ENCODE measurements at places on chromosomes 5 and 9.
A peak's percentile ranks its signal among the peaks of the same experiment; 100 is the strongest.

- DNase-seq = no peak
Measured at GRCh38 chr9:120863833-120864232, 13.2 kb downstream of the PHF19 start.

GRCh38 chr5:136424835-136425584, 59.7 kb upstream of the TRPC7 start:
- DNase-seq = peak; percentile 76

- DNase-seq = no peak
Measured at GRCh38 chr5:60765019-60765709, 65.2 kb upstream of the DEPDC1B start.

GRCh38 chr5:90293931-90294330, 115.6 kb downstream of the CETN3 start:
- DNase-seq = peak; percentile 94

DNA sequence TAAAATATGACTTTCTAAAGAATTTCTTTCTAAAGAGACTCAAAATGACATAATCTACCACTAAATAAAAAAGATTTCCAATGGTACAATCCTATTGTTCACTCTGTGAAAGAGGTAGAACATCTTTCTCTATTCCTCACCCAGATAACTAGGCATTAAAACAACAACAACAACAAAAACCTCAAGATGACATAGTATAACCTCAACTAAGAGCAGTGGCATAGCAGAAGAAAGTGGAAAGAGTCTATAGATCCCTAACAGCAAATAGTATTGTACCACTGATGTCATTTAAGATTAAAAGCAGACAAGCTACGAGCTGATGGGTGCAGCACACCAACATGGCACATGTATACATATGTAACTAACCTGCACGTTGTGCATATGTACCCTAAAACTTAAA, 29.9 kb downstream of the RAPGEF6 start:
- DNase-seq = no peak

DNA sequence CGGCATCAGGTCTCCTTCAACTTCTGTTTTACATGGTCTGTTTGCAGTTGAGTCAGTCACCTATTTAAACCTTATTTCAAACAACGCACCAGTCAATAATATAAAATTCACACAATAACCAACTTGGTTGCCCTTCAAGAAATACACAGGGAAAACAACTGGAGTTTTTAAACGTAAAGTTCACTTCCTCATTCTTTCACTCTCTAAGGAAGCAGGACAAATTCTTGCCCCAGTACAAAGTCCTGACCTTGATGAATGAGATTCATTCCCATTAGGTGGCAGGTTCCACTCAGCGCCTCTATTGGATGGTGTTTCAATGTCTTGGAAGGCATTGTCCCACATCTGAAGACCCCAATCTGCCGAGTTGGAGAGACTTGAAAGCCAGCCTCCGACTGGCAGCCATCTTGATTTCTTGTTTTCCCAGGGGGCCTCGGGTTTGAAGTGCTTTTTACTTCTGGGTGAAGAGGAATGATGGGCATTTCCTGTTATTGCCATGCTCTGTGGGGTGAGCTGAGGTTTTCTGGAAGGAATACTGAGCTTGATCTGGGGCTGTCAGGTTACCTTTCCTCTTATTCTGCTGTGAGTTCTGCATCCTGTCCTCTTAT, 105.0 kb downstream of the ACER2 start:
- DNase-seq = no peak

- DNase-seq = peak; percentile 67
Measured at GRCh38 chr5:128111818-128112448, 28.4 kb downstream of the SLC12A2 start.

- peak; percentile 67 for DNase-seq
Measured at GRCh38 chr9:131008909-131009618, at the start of gene LAMC3. TSS of gene LAMC3 (plus strand) at chr9:131009174. CDS start at chr9:131009215, 41 bp downstream.

GRCh38 chr9:124353811-124354274, 61.4 kb downstream of the PSMB7 start:
- no peak for DNase-seq

DNA sequence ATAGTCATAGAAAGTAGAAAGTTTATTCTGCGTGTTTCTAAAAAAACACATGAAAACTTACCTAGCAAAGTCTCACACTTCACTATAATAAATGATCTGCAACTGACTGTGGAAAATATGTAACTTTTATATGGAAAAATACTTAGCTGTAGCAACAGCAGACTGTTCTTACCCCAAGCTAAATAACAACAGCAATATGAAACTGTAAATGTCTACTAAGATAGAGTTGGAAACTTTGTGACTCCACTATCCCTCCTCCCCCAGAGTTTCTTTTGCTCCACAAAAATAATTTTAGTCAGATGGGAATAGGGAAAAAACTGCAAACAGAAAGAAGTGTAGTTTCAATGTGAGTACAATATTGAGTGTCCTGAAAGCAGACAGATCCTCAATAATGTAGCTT, 21.0 kb downstream of the MLLT3 start:
- no peak for DNase-seq

DNA sequence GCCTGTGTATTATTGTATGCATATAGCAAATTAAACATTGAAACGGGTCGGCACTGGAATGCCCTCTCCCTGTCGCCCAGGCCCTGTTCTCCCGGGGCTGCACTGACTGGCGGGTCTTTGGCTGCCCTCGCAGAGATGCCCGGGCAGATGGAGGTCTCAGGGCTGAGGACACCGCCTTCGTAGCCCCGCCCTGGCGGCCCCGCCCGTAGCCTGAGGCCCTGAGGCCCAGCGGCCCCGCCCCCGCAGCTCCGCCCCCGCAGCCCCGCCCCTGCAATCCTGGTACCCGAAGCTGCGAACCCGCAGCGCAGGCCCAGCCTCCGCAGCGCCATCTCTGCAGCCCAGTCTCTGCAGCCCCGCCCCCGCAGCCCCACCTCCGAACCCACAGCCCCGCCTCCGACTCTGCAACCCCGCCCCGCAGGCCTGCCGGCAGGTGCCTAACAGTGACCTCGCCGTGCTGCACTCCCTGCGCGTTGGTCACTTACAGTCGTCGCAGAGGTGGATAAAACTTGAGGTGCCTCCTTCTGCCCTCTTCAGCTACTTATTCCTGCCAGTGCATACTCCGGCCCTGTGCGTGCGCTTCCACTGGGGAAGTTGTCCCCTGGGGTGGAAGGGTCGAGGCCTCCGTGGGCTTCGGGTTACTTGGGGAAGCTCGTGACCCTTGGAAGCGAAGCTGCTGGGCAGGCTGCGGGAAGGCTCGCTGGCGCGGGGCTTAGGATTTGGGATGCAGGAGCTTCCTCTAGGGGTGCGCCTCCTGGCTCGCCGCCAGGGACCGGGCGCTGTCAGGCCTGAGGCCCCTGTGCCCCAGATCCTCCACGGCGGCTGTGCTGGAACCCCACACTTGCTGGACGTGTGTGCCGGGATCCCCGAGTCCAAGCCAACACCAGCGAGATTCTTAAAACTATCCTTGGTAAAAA, 72.3 kb downstream of the ICE1 start:
- DNase-seq = peak; percentile 72

GRCh38 chr5:67308988-67309688, 112.5 kb upstream of the CD180 start:
- no peak for DNase-seq

DNA sequence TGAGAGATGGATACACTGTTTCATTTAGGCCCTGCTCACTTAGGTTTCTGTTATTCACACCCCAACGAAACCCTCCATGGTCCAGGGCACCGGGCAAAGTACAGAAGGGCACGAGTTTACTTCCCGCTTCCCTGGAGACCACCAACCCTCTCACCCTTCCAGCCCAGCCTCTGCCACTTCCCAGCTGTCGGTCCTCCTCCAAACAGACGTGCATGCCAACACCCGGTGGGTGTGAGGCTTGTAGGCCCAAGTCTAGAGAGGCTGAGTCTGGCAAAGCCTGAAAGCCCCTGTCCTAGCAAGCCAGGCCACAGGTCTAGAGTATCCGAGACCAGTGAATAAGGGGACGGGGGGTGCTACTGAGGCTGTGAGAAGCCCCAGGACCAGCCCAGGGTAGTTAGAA, 7.1 kb upstream of the FGFR4 start:
- DNase-seq = no peak

- DNase-seq = no peak
Measured at GRCh38 chr5:107449369-107449768, 221.4 kb downstream of the EFNA5 start.

- no peak for DNase-seq
Measured at GRCh38 chr9:133619791-133620190, 10.6 kb upstream of the FAM163B start.

DNA sequence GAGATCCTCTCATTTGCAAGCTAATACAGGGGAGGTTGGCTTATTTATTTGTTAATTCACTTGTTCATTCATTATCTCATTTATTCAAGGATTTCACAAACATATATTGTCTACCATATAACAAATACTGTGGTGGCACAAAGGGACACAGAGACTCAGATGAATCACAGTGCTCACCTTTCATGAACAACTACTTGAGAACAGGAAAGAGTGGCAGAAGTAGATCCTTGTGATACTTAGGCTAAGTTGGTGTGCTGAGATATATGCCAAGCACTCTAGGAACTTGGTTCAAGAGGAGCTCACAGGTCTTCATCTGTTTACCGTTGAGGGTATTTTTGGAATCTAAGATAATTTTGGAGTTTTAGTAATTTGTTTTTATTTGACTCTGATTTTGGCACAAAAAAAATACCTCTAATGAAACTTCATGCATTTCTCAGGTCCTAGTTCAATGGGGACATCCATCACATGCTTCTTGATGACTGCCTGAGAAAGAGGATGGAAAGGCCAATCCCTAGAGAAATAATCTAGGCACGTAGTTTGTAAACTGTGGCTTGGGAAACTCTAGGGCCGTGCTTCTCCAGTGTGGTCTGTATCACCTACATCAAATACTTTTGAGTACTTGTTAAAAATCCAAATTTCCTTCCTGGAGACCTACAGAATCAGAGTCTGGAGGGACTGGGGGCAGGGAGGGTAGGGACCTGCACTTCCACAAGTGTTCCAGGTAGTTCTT, 113.3 kb downstream of the OSTF1 start:
- DNase-seq = no peak

GRCh38 chr9:70340572-70340971, 73.9 kb downstream of the KLF9 start:
- peak; percentile 35 for DNase-seq

- no peak for DNase-seq
Measured at GRCh38 chr9:83598487-83598886, 24.5 kb upstream of the IDNK start.

GRCh38 chr5:172943283-172943841, 15.9 kb upstream of the RPL26L1 start:
- DNase-seq = peak; percentile 97

GRCh38 chr9:87894998-87895625, 12.4 kb downstream of the SPATA31E1 start:
- DNase-seq = no peak

DNA sequence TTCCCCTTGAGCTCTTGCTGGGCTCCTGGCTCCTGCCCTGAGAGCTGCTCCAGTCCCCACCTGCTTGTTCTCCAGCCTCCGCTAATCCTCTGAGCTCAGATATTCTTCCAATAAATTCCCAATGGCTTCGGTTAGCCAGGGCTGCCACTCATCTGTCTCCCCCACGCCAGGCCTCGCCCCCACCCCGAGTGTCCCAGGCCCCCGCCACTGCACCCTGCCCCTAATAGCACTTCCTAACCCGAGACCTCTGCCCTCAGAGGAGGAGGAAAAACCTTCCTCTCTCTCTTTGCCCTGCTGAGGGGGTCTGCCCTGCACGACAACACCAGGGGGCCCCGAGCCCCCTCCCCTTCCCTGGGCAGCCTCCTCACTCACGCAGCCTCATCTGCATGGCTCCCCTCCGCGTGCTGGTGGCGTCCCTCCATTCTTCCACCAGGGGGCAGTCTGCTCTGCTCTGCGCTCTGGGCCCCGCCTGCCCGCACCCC, 5.4 kb upstream of the LCN15 start:
- peak; percentile 34 for DNase-seq
